Hematopoietic multipotent progenitor cell (in vitro differentiated cells): ENCODE measurements at places on chromosomes 6 and 20. TPM values are rescaled to one million over a fixed set of nuclear protein-coding genes. Genes with fewer than 3 reads are reported as not detected.

The ADGRG6 gene
- 57.1 TPM for total RNA-seq

The GLYATL3 gene
- total RNA-seq = not detected

The TAP1 gene
- total RNA-seq = 88.1 TPM

The HLA-G gene
- total RNA-seq = not detected

The MAS1 gene
- total RNA-seq = under 0.01 TPM

The NT5DC1 gene
- total RNA-seq = 7.0 TPM

The OR2H2 gene
- total RNA-seq = under 0.01 TPM

The PGBD1 gene
- 4.6 TPM for total RNA-seq

The ADGRF1 gene
- 0.27 TPM for total RNA-seq

The HLA-DMA gene
- 156 TPM for total RNA-seq

The NHSL1 gene
- 1.6 TPM for total RNA-seq

The KCNK5 gene
- total RNA-seq = 18.6 TPM

The DEFB124 gene
- total RNA-seq = not detected

The THBD gene
- total RNA-seq = 1.3 TPM
